ENCODE measurements at places on chromosomes 16 and 17. TPM values are rescaled to one million over a fixed set of nuclear protein-coding genes. Genes with fewer than 3 reads are reported as not detected.
A peak's percentile ranks its signal among the peaks of the same experiment; 100 is the strongest.

- peak; percentile 2 for DNase-seq
These were observed 70.2 kb upstream of the PSMD7 start for GRCh38 chr16:74226338-74226954.

- DNase-seq, result no peak
These were observed 14.2 kb downstream of the AXIN2 start for GRCh38 chr17:65547253-65547670.

DNA sequence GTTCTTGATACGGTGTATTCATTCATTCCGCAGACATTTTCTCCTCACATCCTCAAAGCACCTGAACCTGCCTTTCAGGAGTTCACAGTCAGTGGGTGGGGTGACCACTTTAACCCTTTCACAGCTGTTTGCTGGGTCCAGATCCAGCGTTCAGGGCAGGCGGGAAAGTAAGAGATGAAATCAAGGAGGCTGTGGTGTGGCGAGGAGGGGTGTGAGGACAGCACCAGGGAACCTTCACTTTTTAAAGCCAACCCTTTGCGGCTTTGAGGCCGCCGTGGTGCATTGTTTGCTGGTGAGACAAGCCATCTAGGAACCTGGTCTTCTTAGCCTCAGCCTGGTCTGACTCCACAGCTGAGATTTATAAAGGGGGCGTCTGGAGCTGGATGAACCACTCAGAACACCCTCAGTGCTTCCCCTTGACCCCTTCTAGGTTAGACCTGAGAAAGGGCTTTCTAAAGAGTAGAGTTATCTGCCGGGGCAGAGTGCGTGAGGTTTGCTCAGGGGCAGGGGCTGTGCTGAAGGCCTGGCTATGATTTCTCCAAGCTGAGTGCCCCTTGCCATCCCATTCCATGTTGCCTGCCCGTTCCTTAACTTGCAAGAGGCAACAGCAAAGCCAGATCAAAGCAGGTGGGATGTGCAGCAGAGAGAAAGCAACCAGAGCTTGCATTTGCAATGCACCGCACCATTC, 933 bp downstream of the CCR7 start:
- DNase-seq, result no peak

DNA sequence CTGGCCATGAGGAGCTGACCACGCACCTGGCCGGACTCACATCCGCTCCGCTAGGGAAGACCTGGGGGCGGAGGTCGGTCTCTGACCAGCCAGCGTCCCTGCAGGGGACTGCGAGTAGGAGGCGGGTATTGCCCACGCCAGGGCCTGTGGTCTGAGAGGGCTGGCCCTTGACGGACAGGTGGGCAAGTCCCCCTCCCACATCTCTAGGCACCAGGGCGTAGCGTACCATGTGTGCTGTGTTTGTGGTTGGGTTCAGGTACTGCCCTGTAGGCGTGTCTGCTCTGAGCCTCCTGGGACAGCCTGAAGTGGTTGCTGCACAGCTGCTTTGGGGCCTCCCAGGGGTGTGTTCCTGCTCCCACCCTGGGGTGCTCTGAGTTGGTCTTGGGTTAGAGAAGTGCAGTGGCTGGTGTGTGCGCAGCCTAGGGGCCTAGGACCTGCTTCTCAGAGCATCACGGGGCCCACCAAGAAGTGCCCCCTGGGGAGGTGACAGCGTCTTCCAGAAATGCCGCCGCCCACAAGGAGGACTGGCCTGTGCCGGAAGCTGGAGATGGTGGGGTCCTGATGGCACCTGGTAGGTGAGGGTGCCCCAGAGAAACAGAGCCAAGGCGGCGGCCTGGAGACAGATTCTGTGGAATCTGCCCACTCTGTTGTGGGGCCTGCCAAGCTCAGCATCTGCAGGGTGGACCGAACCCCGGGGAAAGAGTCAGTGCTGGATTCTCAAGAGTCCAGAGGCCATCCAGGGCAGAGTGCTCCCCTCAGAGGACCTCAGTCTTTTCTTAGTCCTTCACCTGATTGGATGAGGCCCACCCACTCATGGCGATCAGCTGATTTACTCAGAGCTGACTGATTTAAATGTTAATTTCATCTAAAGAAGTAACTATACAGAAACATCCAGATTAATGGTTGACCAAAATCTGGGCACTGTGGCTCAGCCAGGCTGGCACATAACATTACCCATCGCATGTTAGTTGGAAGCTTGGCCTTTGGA, 48.3 kb downstream of the WDR45B start:
- DNase-seq, result no peak

- no peak for DNase-seq
These were observed 2.0 kb downstream of the WFIKKN2 start for GRCh38 chr17:50837286-50837979.

DRC3 gene
- 1.0 TPM for total RNA-seq

DNA sequence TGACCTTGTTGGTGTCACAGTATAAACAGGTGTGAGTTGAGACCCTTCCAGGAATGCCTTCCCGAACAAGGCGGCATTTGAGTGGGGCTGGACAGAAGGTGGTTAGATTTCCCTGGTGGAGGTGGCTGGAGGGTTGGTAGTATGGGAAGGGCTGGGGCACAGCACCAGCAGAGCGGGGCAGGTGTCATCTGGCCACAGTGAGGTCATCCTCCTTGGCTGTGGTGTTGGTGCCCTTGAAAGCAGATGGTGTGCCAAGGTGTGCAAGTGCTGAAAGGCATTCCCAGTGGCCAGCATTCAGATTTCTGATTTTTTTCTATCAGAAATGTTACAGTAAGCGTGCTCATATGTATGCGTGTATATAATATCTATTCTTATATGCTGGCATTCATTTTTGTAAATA, 126.6 kb downstream of the LAT start:
- DNase-seq, result peak; percentile 61

GRCh38 chr17:1969712-1970111, 55.4 kb downstream of the RTN4RL1 start:
- DNase-seq, result no peak

Data from G401 (cell line).